ENCODE measurements at places on chromosomes 2 and 18.

DNA sequence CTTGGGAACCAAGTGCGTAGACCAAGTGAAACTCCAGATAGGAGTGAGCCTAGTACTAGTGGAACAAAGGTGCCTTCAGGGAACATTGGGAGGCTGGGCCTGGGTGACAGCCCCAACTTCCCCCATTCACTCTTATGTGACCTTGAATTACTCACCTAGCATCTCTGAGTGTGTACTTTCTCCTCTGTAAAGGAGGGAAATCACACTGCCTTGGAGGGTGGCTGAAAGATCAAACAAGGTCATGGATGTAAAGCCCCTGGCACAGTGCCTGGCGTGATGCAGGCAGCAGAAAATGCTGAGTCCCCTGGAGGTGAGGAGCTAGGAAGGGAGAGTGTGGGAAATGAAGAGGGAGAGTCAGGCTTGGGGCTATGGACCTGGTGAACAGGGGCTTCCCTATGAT lies 45.9 kb downstream of the MARCO start:
- no peak for DNase-seq

DNA sequence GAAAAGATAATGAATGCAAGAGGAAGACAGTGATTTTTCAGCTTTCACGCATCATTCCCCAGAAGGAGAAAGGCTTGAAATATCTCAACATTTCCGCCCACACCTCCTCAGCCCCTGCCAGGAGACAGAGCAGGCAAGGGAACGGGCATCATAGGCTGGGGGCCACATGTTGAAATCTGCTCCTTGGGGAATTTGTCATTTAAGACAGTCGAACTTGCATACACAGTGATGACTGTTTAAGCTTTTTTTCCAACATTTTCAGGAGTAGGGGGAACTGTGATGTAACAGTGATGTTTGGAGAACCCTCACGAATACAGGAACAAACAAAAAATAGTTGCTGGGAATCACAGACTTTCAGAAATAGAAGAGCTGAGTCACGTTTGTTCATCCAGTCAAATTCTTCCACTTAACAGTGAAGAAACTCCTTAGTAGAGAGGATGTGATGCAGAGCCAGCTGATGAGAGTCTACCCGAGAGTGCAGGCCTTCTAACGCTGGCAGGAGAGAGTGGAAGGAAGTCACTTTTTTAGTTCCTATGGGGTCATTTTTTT lies 266.8 kb downstream of the ALPK2 start:
- DNase-seq = no peak

DNA sequence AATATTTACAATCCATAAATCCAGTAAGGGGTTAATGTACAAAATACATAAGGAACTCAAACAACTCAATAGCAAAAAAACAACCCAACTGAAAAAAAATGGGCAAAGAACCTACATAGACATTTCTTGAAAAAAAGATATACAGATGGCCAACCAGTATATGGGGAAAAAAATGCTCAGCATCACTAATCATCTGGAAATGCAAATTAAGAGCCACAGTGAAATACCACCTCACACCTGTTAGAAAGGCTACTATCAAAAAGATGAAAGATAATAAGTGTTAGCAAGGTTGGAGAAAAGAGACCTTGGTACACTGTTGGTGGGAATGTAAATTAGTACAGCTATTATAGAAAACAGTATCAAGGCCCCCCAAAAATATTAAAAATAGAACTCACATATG lies 14.6 kb downstream of the AP1S3 start:
- DNase-seq = no peak

DNA sequence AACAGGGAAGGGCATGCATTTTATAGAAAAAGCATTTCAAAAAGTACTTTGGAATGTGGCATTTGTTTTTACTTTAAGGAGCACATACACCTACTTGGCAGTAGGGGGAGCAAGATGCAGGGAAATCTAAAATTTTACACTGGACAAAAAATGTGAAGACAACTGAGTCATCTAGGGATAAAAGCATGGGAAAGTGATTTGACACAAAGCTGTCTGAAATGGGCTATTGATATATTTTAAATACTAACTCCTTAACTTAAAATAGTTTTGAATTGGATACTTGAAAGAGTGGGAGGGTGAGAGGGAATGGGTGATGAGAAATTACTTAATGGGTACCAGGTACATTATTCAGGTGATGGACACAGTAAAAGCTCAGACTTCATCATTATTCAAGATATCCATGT lies 15.8 kb downstream of the TMEM200C start:
- DNase-seq = no peak

- no peak for DNase-seq
These were observed 96.7 kb downstream of the PMAIP1 start for GRCh38 chr18:59996370-59996966.

All from activated naive CD4-positive, alpha-beta T cell treated with Interleukin-2 at 50 U/mL for 16 hours (primary cell).